Right cardiac atrium (tissue), 5 donors: ENCODE measurements at places on chromosomes 3 and 15. TPM values are rescaled to one million over a fixed set of nuclear protein-coding genes. Genes with fewer than 3 reads are reported as not detected.

VGLL3 gene
- total RNA-seq, result 9.5 TPM

FANCD2OS gene
- not detected for total RNA-seq

DNA sequence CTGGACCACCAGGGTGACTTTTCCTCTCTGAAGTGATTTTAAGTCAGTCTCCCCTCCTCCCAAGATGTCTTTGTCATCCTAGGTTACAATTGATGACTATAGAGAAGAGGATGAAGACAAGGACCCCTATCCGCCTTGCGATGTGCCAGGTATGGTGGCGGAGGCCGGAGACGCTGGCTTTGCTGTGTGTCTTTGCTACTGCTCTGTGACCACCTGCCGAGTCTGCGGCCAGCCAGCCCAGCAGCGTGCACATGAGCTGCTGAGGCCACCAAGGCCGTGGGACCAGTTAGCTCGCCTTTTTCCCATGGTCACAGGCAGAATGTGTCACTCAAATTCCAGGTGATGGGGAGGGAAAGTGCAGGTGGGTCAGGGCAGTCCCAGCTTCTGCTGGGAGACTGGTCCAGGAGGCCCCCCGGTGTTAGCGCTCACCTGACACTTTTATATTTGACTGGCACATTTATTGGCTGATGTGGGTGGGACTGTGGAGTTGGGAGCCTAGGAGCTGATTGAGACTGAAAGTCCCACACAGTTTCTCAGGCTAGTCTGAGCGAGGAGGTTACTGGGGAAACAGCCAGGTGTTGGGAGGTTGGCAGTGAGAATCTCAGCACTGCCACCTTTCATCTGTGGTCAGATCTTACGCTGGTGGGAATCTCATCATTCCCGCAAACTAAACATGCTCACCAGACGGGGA lies 114.1 kb downstream of the CHDH start:
- DNase-seq, result no peak

LSMEM2 gene
- total RNA-seq, result 10.7 TPM

DNA sequence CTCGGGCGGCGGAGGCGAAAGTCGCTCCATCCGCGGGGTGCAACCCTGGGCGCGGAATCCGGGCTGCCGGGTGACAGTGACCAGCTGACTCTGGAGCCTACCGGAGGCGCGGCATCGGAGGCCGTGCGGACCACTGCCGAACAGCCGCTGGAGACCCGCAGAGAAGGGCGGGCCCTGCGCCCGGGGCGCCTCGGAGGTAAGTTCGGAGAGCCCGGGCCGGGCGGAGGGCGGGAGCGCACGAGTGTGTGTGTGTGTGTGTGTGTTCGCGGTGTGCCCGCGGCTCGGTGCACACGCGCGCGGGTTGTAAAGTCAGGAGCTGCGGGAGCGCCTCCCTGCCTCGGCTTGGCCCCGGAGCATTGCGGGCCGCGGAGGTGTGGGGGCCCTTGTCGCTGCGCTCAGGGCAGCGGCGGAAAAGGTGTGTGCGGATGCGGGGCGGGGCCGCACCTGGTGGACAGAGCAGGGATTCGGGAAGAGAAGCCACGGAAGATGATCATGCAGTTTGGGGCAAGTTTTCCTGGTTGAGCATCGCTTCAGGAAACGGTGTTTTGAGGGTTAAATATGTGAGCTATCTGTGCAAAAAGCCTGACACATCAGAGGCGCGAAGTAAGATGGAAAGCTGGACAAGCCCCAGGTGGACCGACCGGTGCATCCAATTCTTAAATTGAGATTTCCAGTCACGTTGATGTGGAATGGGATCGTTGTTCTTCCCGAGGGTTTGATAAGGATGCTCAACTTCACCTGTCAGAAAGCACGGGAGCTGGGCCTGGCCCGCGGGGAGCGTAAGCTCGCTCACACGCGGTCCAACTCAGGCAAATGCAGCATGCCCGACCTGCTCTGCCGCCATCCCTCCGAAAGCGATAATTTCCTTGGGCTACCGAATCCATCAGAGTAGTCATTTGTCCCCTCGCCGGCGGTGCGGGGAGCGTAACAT lies 474 bp downstream of the MINAR1 start:
- DNase-seq, result no peak

DNA sequence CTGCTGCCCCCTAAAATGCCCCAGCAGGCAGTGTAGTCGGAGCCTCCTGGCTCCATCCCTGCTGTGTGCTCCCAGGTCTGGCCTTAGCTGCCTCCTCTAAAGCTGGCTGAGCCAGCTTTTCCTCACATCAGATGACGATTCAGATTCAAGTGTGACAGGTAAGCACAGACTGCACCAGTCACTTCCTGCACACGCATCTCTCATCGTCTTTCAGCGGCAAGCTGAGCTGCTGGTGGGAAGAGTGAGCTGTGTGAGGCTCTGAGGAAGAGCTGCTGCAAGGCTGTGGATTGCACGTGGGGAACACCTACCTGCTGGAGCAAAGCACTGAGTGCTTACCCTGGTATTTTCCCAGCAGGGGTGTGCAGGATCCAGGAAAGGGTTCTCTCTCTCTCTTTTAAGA lies 88.4 kb upstream of the RPL32 start:
- DNase-seq, result no peak

DNA sequence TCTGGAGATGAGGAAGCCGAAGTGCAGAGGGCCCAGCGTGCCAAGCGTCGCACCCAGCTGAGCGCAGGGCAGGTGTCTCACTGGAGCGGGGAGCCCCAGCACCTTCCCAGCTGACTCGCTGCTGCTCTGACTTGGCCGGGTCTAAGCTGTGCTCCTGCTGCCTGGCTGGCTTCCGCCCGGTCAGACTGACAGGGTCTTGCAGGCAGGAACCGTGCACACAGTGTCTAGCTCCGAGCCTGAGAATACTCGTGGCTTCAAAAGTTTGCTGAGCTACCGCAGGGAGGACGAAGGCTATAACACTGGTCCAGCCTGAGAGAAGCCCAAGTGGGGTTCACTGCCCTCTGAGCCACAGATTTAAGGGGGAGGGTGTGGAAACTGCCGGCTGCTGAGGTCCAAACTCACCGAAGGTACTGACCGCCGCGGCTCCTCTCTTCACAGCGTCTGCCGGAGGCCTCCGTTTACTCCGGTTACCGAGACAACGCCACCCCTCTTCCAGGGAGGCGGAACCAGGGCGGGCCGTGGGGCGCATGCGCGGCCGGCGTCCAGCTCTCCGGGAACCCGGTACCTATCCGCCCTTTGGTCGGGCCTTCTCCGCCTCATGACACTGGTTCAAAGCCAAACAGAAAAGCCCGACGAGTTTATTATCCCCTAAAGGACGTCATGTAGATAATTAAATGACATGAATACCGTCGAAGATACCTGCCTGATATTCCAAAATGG lies at the start of gene CFAP44:
CFAP44 (minus strand) TSS at position 443 of the 720 bp plus-strand sequence. CDS start 7,829 bp downstream, outside the sequence.
- peak; percentile 94 for DNase-seq
